ENCODE measurements at places on chromosomes 16 and 17.

GRCh38 chr17:57174591-57174990 lies 81.7 kb upstream of the MSI2 start:
- no peak for DNase-seq

- no peak for DNase-seq
These were observed 61.9 kb upstream of the FOXF1 start for GRCh38 chr16:86448306-86448890.

- DNase-seq = no peak
These were observed 204.1 kb upstream of the NOG start for GRCh38 chr17:56389356-56389755.

- no peak for DNase-seq
These were observed 117.6 kb downstream of the USP31 start for GRCh38 chr16:23031508-23032098.

Data from stimulated activated CD4-positive, alpha-beta T cell treated with anti-CD3 and anti-CD28 coated beads, TNF-alpha, amount 100 ng/mL, for 24 hours (primary cell).